Bone marrow (tissue), 2 donors: ENCODE measurements at places on chromosomes 1 and 21.

GRCh38 chr1:231605149-231606100 lies 21.2 kb upstream of the DISC1 start:
- DNase-seq: no peak

GRCh38 chr1:200866116-200866515 lies 6.7 kb upstream of the GPR25 start:
- DNase-seq: no peak

GRCh38 chr1:183982172-183982963 lies 55.2 kb downstream of the COLGALT2 start:
- no peak for DNase-seq

- DNase-seq: no peak
Observed at GRCh38 chr1:199682081-199682480, 345.4 kb upstream of the NR5A2 start.

DNA sequence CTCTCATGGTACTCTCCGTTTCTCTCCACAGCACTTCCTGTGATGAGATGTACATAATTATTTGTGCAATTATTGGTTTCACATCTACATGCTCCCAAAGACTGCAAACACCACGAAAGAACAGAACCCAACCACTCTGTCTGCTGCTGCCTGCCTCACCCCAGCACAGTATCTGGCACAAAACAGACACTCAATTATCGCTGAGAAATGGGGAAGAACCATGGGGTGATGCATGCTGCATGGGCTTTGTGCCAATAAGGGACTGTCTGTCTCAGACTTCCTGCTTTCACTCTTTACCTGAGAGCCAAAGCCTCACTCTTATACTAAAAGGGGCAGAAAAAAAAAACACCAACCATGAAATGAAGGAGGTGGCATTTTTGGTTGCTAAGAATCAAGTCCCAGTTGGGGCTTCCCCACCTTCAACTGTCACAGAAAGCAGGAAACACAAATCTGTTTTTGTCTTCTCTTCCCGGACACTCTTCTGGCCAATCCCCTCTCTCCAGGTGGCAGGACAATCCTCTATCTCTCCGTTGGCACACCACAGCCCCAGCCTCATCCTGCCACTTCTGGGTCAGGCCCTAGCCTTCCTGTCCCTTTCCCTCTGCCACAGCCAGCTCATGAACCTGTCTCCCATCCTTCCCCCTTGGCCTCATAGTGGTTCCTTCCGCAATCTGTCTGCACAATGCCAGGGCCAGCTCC lies 82.0 kb downstream of the TGFBR3 start:
- DNase-seq: no peak

DNA sequence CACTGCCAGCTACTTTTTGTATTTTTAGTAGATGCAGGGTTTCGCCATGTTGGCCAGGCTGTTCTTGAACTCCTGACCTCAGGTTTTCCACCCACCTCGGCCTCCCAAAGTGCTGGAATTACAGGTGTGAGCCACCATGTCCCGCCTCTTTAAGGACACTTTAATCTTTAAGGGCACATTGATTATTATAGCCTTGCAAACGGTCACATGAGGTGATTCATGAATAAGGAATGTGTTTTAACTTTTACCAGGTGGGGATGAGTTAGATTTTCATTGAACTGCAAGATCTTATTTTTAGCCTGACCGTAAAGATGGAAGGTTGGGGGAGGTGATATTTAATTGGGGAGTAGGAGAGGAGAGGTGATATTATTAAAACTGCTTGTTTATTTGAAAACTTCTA lies 61.9 kb downstream of the TBCE start:
- DNase-seq: no peak

GRCh38 chr1:31694069-31694963 lies 9.5 kb downstream of the COL16A1 start:
- DNase-seq: no peak
